ENCODE measurements at places on chromosomes 3 and 15. TPM values are rescaled to one million over a fixed set of nuclear protein-coding genes. Genes with fewer than 3 reads are reported as not detected.

RPSA gene
- total RNA-seq = 1,960 TPM

CD200R1 gene
- total RNA-seq = not detected

- no peak for DNase-seq
- no peak overlapping the region for H3K4me3 ChIP-seq
- no peaks in the 10 kb centered on the region for H3K27me3 ChIP-seq
- H3K36me3 ChIP-seq = no peaks in the 10 kb centered on the region
Observed at GRCh38 chr15:33111041-33111451, 83.5 kb downstream of the FMN1 start.

GRCh38 chr3:15152184-15152583 is 53.2 kb upstream of the RBSN start:
- DNase-seq = no peak
- no peak overlapping the region for H3K4me3 ChIP-seq
- H3K4me1 ChIP-seq = peaks cover 9% of the 10 kb centered on the region

GRCh38 chr3:23275814-23276213 is 72.7 kb downstream of the UBE2E2 start:
- no peak overlapping the region for H3K4me3 ChIP-seq
- H3K36me3 ChIP-seq = no peaks in the 10 kb centered on the region
- no peaks in the 10 kb centered on the region for H3K4me1 ChIP-seq
- H3K27me3 ChIP-seq = no peaks in the 10 kb centered on the region
- DNase-seq = no peak

- no peak overlapping the region for H3K4me3 ChIP-seq
- DNase-seq = no peak
- no peaks in the 10 kb centered on the region for H3K36me3 ChIP-seq
- H3K27ac ChIP-seq = no peak overlapping the region
- H3K4me1 ChIP-seq = no peaks in the 10 kb centered on the region
Observed at GRCh38 chr3:142244056-142244455, 18.7 kb upstream of the GK5 start.

- no peaks in the 10 kb centered on the region for H3K27me3 ChIP-seq
- H3K36me3 ChIP-seq = no peaks in the 10 kb centered on the region
- H3K4me1 ChIP-seq = no peaks in the 10 kb centered on the region
- H3K27ac ChIP-seq = no peak overlapping the region
Observed at GRCh38 chr3:44136421-44136820, 105.3 kb upstream of the TOPAZ1 start.

DNA sequence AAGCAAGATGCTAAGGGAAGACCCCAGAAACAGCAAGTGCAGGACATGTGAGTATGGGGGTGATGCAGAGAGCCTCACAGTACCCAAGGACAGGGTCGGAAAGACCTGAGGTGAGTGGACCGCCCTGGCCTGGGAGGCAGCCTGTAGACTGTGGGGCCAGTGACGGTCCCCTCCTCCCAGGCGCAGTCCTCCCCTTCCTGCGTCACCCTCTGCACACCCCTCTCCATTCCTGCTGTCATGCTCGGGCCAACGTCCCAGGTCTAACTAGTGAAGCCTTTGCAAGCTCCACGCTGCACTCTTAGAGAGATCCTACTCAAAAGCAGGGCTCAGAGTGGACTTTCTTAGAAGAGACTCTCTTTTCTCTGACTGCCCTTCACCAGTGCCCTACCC is 41.6 kb downstream of the TM2D3 start:
- DNase-seq = no peak
- H3K4me1 ChIP-seq = peaks cover 69% of the 10 kb centered on the region
- H3K4me3 ChIP-seq = no peak overlapping the region
- H3K27ac ChIP-seq = no peak overlapping the region

All from HepG2 (cell line).